ENCODE measurements at places on chromosomes 5 and 9. TPM values are rescaled to one million over a fixed set of nuclear protein-coding genes. Genes with fewer than 3 reads are reported as not detected.
A peak's percentile ranks its signal among the peaks of the same experiment; 100 is the strongest.

ADAMTS13 gene
- 2.8 TPM for total RNA-seq

STPG3 gene
- not detected for total RNA-seq

DNA sequence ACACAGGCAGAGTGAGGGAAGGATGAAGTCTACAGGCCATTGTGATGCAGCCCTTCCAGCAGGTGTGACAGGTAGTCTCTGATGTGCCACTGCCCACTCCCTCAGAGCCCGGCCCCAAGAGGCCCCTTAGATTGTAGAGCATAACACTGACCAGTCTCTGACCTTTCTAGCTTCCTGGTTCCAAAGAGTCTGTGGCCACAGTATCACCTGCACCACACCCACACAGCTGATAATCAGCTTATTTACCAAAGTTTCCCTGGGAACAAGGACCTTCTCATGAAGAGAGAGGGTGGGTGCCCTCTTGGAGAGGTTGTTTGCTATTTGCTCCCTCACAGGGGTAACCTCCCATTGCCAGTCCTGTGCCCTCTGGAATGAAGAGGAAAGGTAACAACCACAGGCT is 11.0 kb upstream of the ACER2 start:
- no peak overlapping the region for H3K4me3 ChIP-seq
- H3K27ac ChIP-seq = no peak overlapping the region
- H3K27me3 ChIP-seq = no peaks in the 10 kb centered on the region
- H3K36me3 ChIP-seq = no peaks in the 10 kb centered on the region
- no peaks in the 10 kb centered on the region for H3K4me1 ChIP-seq
- no peak for DNase-seq

DNA sequence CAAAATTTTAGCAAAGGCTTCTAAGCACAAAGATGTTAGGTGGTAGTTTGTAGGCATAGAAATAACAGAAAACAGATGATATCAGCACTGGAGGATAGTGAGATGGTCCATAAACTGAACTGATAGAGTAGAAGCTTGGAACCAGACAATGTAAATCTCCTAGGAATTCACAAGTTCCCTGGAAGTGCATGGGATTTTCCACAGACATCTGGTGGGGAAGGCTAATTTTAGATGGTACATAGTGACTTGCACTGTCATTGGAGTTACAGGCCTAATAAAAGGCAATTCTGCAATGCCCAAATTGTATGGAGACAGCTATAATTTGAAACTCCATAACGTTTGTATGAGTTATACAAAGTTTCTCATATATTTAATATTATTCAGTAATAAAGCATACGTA is 653.0 kb upstream of the MEF2C start:
- no peaks in the 10 kb centered on the region for H3K4me1 ChIP-seq
- H3K27ac ChIP-seq = no peak overlapping the region
- no peaks in the 10 kb centered on the region for H3K36me3 ChIP-seq

DNA sequence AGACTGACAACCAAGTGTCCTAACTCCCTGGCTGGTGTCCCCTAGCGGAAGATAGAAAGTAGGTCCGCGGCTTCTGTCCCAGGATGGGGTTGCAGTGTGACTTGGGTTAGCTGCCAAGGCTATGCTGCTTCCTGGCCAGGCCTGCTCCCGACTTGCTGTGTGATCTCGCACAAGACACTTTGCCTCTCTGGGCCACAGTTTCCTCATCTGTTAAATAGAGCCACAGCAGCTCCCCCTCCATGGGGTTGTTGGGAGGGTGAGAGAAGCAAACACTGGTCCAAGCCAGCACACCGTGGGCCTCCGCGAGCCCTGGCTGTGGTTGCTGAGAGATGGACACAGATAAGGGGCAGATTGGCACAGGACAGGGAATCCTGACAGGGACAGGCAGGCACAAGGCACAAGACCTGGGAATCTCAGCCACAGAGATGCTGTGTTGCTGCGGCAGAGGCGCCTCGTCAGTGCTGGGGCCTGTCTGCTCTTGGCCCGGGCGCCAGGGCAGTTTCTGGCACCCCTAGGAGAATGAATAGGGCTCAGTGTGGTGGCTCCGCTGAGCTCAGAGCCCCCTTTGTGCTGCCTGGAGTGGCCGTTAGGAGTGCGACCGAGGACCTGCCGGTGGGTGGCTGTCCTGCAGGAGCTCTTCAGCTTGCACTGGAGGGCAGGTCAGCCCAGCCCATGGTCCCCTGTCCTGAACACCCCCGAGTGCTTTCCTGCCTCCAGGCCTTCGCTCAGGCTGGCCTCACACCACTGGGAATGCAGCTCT is 1.8 kb upstream of the SH2D3C start:
- DNase-seq = no peak
- H3K36me3 ChIP-seq = no peaks in the 10 kb centered on the region
- H3K4me1 ChIP-seq = peaks cover 23% of the 10 kb centered on the region
- no peak overlapping the region for H3K4me3 ChIP-seq
- H3K27me3 ChIP-seq = no peaks in the 10 kb centered on the region
- H3K27ac ChIP-seq = no peak overlapping the region

BNC2 gene
- 10.2 TPM for total RNA-seq

DNA sequence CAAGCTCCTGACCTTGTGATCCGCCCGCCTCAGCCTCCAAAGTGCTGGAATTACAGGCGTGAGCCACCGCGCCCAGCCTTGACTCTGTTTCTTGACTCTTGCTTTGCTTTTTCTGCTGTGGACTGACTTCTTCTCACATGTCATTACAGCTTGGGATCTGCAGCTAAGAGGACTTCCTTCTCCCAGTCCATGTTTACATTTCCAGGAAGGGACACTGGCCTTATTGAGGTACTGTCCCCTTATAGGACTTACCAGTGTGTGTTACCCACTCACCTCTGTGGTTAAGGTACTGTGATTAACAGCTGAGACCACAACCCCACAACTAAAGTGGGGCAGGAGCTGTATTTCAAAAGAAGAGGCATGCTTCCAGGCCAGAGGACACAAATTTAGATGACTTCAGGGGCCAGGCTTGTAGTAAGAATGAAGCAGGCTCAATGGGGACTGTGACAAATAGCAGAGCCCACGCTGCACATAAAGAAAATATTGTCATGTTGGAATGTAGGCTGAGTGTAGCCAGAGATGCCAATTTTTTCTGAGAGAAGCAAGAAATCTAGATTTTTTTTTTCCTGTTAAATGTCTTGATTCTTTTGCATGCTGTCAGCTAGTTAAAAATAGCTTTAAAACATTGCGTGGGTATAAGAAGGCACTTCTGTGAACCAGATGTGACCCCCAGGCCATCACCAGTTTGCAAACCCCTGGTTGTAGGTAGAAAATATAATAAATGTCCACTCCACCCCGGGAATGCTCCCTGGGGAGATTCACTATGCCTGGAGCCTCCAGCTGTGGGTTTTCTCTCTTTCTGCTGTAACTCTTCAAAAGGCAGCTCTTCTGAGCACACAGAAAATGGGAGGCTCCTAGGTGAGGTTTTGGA is 75.0 kb downstream of the PTPDC1 start:
- no peak for DNase-seq
- H3K36me3 ChIP-seq = no peaks in the 10 kb centered on the region
- H3K4me3 ChIP-seq = no peak overlapping the region
- H3K27me3 ChIP-seq = no peaks in the 10 kb centered on the region

GRCh38 chr5:74257645-74258313 is 382.7 kb downstream of the ENC1 start:
- no peak overlapping the region for H3K4me3 ChIP-seq
- peak; percentile 62 for DNase-seq
- peak overlapping the region; percentile 17 for H3K27ac ChIP-seq
- H3K27me3 ChIP-seq = no peaks in the 10 kb centered on the region
- no peaks in the 10 kb centered on the region for H3K36me3 ChIP-seq
- peaks cover 11% of the 10 kb centered on the region for H3K4me1 ChIP-seq

- H3K27me3 ChIP-seq = no peaks in the 10 kb centered on the region
- no peaks in the 10 kb centered on the region for H3K36me3 ChIP-seq
- H3K4me1 ChIP-seq = no peaks in the 10 kb centered on the region
- no peak overlapping the region for H3K4me3 ChIP-seq
- DNase-seq = no peak
- H3K27ac ChIP-seq = no peak overlapping the region
Observed at GRCh38 chr5:41983284-41983683, 58.2 kb downstream of the FBXO4 start.

ALDH1A1 gene
- total RNA-seq = 237 TPM

- H3K27ac ChIP-seq = no peak overlapping the region
- peak; percentile 7 for DNase-seq
- H3K4me1 ChIP-seq = peaks cover 12% of the 10 kb centered on the region
Observed at GRCh38 chr5:150356575-150357294, 762 bp upstream of the TCOF1 start.

CER1 gene
- not detected for total RNA-seq

GRCh38 chr9:111961575-111961974 is 65.0 kb downstream of the UGCG start:
- DNase-seq = peak; percentile 35
- H3K27ac ChIP-seq = no peak overlapping the region
- no peaks in the 10 kb centered on the region for H3K27me3 ChIP-seq
- no peaks in the 10 kb centered on the region for H3K4me1 ChIP-seq
- no peak overlapping the region for H3K4me3 ChIP-seq
- no peaks in the 10 kb centered on the region for H3K36me3 ChIP-seq

- no peaks in the 10 kb centered on the region for H3K27me3 ChIP-seq
- no peak overlapping the region for H3K27ac ChIP-seq
- no peak overlapping the region for H3K4me3 ChIP-seq
- H3K4me1 ChIP-seq = no peaks in the 10 kb centered on the region
- H3K36me3 ChIP-seq = no peaks in the 10 kb centered on the region
Observed at GRCh38 chr9:8802242-8802641, 1002.7 kb upstream of the DMAC1 start.

DNA sequence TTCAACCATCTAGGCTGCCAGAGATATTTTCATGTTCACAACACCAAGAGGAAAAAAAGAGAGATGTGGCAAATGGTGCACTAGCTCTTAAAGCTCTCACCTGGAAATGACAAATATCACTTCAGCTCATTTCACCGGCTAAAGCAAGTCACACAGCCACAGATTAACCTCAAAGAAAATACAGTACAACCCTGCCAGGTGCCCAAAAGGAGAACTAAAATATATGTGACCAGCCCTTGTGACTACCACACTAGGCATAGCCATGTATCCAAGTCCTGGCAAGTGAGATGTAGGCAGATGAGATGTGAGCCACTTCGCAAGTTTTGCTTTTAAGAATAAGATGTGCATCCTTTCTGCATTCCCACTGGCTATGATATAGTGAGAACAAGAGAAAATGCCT is 41.4 kb downstream of the AGTPBP1 start:
- no peak overlapping the region for H3K4me3 ChIP-seq
- no peaks in the 10 kb centered on the region for H3K36me3 ChIP-seq
- no peaks in the 10 kb centered on the region for H3K4me1 ChIP-seq

GRCh38 chr5:152332716-152333460 is 72.2 kb downstream of the NMUR2 start:
- no peak overlapping the region for H3K4me3 ChIP-seq
- H3K27ac ChIP-seq = no peak overlapping the region
- H3K4me1 ChIP-seq = peaks cover 8% of the 10 kb centered on the region

DNA sequence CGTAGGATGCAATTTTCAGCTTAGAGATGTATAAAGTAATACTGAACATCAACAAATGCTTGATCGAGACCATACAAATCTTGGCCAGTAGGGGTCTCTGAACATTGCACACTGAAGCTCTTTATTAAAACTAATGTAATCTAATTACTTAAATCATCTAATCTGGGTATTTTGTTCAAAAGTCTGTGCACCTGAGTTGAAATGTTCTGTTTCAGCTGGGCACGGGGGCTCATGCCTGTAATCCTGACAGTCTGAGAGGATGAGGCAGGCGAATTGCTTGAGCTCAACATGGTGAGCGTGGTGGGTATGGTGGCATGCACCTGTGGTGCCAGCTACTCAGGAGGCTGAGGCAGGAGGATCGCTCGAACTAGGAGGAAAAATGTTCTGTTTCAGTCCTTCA is 41.0 kb downstream of the ESM1 start:
- no peaks in the 10 kb centered on the region for H3K36me3 ChIP-seq
- no peak overlapping the region for H3K4me3 ChIP-seq
- no peaks in the 10 kb centered on the region for H3K4me1 ChIP-seq
- H3K27me3 ChIP-seq = no peaks in the 10 kb centered on the region

- peaks cover 21% of the 10 kb centered on the region for H3K4me1 ChIP-seq
- DNase-seq = peak; percentile 86
- peaks cover 15% of the 10 kb centered on the region for H3K36me3 ChIP-seq
- H3K4me3 ChIP-seq = peak within 1 kb of the TSS; percentile 53
Observed at GRCh38 chr9:35604578-35605350, at the start of gene TESK1. Gene TESK1 (plus strand): TSS chr9:35605262. CDS start chr9:35605620, 358 bp downstream.

DNA sequence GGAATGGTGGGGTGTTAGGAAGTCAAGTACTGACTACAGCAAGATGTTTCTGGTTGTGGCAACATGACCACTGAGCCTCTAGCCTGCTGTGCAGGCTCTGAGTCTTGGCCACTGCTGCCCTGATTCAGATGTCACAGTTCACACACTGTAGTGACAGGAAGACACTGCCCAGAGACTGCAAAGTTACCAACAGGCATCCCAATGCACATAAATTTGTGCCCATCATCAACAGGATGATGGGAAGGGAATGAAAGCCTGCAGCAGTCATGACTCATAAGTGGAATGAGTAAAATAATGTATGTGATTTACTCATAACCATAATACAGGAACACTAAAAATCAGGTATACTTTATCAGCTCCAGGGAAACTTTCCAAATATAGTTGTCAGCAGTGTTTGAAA is 251.6 kb upstream of the HAPLN1 start:
- no peak overlapping the region for H3K27ac ChIP-seq
- no peaks in the 10 kb centered on the region for H3K27me3 ChIP-seq
- no peak for DNase-seq
- no peak overlapping the region for H3K4me3 ChIP-seq
- H3K36me3 ChIP-seq = no peaks in the 10 kb centered on the region

- H3K36me3 ChIP-seq = no peaks in the 10 kb centered on the region
- peak overlapping the region; percentile 94 for H3K27ac ChIP-seq
- peak overlapping the region; percentile 79 for H3K4me3 ChIP-seq
Observed at GRCh38 chr9:128771094-128771721, 519 bp downstream of the ZER1 start.

ANKRD20A1 gene
- total RNA-seq = 4.2 TPM

- H3K4me1 ChIP-seq = no peaks in the 10 kb centered on the region
- H3K4me3 ChIP-seq = no peak overlapping the region
- DNase-seq = no peak
- no peaks in the 10 kb centered on the region for H3K27me3 ChIP-seq
- no peak overlapping the region for H3K27ac ChIP-seq
Observed at GRCh38 chr5:1540166-1540565, 16.4 kb upstream of the LPCAT1 start.

DNA sequence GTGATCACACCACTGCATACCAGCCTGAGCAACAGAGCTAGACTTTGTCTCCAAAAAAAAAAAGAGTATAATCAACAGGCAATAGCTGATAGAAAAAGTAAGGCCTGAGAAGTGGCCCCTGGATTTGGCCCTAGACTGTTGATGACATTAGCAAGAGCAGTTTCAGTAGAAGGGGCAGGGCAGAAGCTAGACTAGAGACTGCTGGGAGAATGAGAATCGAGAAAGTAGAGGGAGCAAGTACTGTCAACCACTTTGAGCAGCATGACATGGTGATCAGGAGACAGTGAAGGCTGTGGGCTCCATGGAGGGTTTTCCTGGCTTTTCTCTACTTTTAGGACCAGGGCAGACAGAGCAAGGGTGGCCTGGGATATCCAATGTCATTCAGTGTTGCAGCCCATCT is 34.9 kb upstream of the B4GALT1 start:
- no peaks in the 10 kb centered on the region for H3K27me3 ChIP-seq
- H3K36me3 ChIP-seq = no peaks in the 10 kb centered on the region
- no peak for DNase-seq
- no peaks in the 10 kb centered on the region for H3K4me1 ChIP-seq
- H3K4me3 ChIP-seq = no peak overlapping the region

- no peaks in the 10 kb centered on the region for H3K27me3 ChIP-seq
- H3K4me3 ChIP-seq = no peak overlapping the region
- H3K4me1 ChIP-seq = peaks cover 8% of the 10 kb centered on the region
- H3K36me3 ChIP-seq = no peaks in the 10 kb centered on the region
Observed at GRCh38 chr9:81391457-81391825, 297.9 kb downstream of the TLE1 start.

- no peaks in the 10 kb centered on the region for H3K27me3 ChIP-seq
- peak; percentile 72 for DNase-seq
- H3K36me3 ChIP-seq = peaks cover 27% of the 10 kb centered on the region
- H3K4me3 ChIP-seq = peak overlapping the region; percentile 82
Observed at GRCh38 chr9:34612788-34613390, 992 bp upstream of the RPP25L start.

Data from thyroid gland (tissue), 4 donors.